ENCODE measurements at places on chromosomes 3 and 15. TPM values are rescaled to one million over a fixed set of nuclear protein-coding genes. Genes with fewer than 3 reads are reported as not detected.
A peak's percentile ranks its signal among the peaks of the same experiment; 100 is the strongest.

- DNase-seq = peak; percentile 31
Observed at GRCh38 chr3:12706504-12707253, 42.8 kb upstream of the RAF1 start.

DNA sequence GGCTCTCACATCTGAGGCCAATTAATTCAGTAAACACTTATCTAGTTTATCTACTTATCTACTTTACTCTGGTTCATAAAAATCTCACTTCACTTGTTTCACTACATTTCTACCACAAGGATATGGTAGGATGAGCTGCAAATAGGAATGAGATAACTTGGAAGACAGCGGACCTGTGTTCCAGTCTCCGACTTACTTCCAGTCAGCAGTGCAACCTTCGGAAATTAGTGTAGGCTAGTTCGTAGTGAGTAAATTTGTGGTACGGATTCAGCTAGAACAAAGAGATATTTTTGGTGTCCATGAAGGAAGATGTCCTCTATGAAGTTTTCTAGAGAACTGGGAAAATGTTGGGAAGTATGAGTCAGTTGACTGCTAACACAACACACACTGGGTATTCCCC is 66.3 kb downstream of the TPRG1 start:
- no peak for DNase-seq

GRCh38 chr3:133487920-133488540 is 85.5 kb upstream of the CDV3 start:
- no peak for DNase-seq

DNA sequence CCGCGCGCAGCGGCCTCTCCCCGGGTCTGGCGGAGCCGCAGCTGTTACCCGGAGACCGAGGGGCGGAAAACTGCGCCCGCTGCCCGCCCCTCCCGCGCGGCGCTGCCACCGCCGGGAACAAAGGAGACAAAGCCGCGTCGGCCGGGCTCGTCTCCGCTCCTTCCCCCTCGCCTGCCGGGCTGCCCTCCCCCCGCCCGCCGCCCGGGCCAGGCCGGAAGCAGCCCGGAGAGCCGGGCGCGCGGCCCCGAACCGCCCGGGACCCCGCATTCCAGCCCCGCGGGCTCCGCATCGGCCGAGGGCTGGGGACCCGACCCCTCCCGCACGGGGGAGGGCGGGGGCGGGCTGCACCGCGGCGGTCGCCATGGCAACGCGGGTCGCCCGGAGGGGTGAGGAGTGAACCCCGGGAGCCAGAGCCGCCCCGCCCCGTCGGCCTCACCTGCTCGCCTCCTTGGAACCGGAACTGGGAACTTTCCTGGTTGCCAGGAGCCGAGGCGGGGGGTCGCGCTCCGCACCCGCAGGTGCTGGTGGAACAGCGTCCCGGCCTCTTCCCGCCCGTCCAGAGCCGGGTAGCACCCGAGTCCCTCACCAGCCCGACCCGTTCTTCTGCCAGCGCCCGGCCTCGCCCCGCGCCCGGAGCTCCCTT is 448 bp downstream of the PLXNB1 start:
- peak; percentile 37 for DNase-seq

- DNase-seq = no peak
Observed at GRCh38 chr3:56739036-56739435, 56.0 kb upstream of the TASOR start.

DNA sequence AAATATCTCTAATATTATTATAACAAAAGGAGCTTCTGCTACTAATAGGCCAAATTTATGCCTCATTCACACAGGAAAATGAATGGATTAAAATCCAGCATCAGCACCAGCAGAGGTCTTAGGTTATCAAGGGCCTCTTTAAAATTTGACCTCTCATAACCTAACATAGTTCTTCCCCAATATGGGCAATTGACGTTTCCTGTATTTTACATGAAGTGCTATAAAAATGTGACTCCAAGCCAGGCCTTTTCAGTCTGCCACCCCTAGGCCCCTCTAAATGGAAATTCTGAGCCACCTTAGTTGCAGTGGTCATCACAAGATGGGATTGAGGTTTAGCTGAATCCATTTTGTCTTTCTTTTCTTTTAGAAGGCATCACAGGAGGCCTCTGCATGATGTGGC is 70.1 kb downstream of the CASR start:
- no peak for DNase-seq

DNA sequence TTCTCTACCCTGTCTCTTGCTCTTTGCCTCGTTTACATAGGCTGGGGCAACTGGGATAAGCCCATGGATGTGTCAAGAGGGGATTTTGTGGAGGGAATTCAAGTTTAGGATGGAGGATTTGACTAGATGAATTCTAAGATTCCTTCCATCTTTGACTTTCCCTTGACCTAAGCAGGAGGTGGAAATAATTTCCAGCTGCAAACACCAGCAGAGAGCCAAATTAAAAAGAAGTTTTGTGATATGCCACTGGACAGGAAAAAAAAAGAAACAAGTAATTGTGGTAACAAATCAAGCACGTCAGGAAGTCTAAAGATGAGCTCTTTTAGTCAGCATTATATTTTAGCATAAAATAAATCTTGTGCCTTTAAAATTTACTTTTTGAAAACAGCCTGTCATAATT is 49.8 kb downstream of the KCNMB2 start:
- no peak for DNase-seq

GRCh38 chr3:30477149-30477921 is 129.1 kb upstream of the TGFBR2 start:
- no peak for DNase-seq

- DNase-seq = no peak
Observed at GRCh38 chr15:31017311-31017710, 25.9 kb upstream of the MTMR10 start.

DNA sequence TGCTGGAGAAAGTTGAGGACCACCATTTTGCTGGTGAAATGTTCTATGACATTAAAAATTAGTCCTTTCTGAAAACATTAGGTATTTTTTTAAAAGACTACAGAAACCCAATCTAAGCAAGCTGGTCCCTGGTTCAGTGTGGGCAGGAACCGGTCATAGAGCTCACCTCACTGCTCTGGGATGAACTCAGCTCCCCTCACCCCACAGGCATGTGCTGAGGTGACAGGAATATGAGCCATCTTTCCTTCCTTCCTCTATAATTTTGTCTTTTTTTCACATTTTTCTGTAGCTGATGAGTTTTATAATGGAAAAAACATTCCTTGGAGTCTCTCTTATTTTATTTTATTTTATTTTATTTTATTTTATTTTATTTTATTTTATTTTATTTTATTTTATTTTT is 8.2 kb upstream of the LRRC15 start:
- DNase-seq = no peak

DNA sequence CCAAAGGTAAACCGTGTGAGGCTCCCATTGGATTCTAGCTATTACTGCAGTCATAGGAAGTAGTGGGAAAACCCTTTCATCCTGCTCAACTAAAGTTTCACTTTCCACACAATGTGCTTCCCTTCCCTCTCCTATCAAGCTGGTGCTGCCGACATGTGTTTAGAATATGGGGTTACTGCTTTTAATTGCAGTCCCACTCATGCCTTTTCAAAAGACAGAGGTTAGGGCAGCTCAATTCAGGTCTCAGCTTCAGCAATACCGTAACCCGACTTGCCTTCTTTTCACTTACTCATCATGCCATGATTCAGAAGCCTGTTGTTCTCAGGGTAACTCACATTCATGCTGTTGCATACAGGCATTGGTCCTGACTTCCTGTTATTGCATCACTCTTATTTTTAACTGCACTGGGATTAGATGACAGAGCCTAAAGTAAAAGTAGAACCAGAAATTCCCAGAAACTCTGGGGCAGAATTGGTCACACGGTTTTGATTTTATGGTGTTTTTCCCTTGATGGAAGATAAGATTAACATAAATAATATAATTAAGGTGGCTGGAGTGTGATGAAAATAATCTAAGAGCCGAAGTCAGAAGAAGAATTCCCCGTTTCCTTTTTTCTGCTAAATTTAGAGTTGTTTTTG is 45.7 kb downstream of the C2CD4B start:
- peak; percentile 36 for DNase-seq

GRCh38 chr3:126114443-126115386 is 30.8 kb upstream of the SLC41A3 start:
- no peak for DNase-seq

DNA sequence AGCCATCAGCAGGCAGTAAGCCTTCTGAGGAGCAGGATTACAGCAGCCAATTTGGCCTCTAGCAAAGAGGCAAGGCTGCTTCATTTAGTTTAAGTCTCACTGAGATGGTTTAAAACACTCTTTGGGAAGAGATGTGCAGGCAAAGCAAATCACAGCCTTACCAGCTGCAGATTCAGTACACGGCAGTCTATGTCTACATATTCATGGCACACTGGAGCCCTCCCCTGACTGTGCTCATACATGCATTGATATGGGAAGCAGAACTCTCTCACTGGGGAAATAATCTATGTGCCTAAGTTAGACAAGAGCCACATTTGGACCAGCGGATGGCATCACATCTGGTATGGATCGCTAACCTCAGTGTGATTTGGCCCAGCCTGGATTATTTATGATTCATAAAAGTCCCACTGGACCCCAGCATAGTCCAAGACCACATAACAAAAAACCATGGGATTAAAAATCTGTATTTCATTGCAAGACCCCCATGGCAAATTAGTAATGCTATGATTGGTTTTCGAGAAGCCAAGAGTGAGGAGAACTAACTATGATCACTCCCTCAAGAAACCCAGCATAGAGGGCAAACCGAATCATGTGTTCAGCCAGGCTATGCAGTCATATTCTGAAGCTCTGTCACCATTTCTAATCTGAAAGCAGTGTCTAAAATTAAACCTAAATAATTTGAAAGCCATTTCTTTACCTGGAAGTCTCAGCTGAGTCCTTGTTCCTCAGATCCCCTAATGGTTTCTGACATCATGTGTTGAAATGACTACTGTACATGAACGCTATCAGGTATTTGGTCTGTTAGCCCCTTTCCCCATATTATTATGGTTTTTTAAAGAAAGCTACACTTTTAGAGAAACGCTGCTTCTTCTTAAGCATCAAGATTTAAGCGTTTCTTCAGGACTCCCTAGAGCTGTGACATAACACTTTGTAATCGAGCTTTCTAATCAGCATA is 1.2 kb downstream of the PRICKLE2 start:
- no peak for DNase-seq

DNA sequence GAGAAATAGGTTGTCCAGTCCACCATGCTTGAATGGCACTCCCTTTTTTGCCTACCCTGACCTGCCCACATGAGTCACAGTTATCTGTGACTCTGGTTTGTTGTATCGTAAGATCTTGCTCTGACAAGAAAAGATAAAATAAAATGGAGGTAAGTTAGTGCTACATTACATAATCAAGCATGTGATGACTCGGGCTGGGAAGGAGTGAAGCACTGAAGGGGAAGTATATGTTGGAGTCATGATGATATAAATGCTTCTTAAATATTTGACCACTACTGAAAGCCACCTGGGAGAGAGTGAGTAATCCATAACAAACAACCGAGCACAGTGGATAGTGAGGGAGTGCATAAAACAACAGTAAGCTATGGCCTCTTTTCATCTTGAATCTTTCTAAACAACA is 124.4 kb downstream of the SHOX2 start:
- no peak for DNase-seq

- no peak for DNase-seq
Observed at GRCh38 chr15:51708013-51708412, 26.7 kb downstream of the SCG3 start.

GRCh38 chr3:31770822-31771326 is 210.2 kb downstream of the OSBPL10 start:
- no peak for DNase-seq

DNA sequence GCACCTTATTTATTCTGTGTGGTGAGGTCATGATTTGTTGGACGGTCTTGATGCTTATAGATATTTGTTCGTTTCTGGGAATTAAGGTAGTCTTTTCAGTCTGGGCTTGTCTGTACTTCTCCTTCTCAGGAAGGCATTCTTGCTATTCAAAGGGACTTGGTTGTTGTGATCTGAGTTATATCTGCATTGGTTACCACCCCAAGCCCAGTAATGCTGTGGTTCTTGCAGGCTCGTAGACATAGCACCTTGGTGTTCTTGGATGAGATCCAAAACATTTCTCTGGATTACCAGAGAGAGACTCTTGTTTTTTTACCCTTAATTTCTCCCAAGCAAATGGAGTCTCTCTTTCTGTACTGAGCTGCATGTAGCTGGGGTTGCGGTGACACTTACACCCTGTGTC is 128.0 kb upstream of the CBLB start:
- no peak for DNase-seq

DNA sequence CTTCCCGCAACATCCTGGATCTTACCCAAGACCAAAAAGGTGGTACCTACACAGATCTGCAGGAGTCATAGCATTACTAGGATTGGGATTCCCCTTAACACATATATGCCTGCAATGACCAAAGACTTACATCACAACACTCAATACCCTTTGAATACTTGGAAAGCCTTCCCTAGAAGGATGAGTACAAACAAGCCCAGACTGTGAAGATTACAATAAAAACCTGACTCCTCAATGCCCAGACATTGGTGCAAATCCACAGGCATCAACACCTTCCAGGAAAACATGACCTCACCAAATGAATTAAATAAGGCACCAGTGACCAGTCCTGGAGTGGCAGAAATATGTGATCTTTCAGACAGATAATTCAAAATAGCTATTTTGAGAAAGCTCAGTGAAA is 326.8 kb downstream of the TBL1XR1 start:
- DNase-seq = no peak

GRCh38 chr15:23403550-23403949 is 43.5 kb downstream of the GOLGA6L2 start:
- DNase-seq = no peak

- no peak for DNase-seq
Observed at GRCh38 chr15:67762610-67763368, 62.5 kb upstream of the SKOR1 start.

DNA sequence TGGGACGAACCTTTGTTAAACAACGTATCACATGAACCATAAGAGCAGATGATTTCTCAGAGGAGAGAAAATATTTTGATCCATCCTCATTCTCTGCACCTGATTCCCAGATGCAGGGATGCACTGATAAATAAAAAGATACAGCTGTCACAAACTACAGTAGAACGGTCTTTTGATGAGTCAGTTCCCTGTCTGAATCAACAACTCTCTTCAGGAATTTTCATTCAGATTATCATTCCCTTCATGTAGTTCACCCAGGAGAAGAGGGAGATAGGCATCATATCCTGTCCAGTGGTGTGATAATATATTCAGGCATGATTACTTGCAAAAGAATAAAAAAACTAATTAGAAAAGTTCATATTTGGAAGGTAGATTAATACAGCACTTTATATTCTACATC is 521.5 kb downstream of the PYDC2 start:
- DNase-seq = no peak

GRCh38 chr3:66817951-66818557 is 180.1 kb upstream of the KBTBD8 start:
- no peak for DNase-seq

SATB1 gene
- 44.7 TPM for polyA plus RNA-seq

REC114 gene
- not detected for polyA plus RNA-seq

IQCH gene
- polyA plus RNA-seq = 5.9 TPM

AP3S2 gene
- 60.0 TPM for polyA plus RNA-seq

EOMES gene
- polyA plus RNA-seq = 0.16 TPM

SLCO2A1 gene
- 16.9 TPM for polyA plus RNA-seq

CPNE4 gene
- polyA plus RNA-seq = 0.47 TPM

NOX5 gene
- 0.58 TPM for polyA plus RNA-seq

TRPM1 gene
- polyA plus RNA-seq = 0.58 TPM

XYLB gene
- 13.2 TPM for polyA plus RNA-seq

AHSG gene
- polyA plus RNA-seq = 2.2 TPM

CKMT1B gene
- 3.8 TPM for polyA plus RNA-seq

ROBO2 gene
- 100 TPM for polyA plus RNA-seq

All from renal cortex interstitium (tissue), 15 donors.